ENCODE measurements at places on chromosomes 5 and 9. TPM values are rescaled to one million over a fixed set of nuclear protein-coding genes. Genes with fewer than 3 reads are reported as not detected.
A peak's percentile ranks its signal among the peaks of the same experiment; 100 is the strongest.

DNA sequence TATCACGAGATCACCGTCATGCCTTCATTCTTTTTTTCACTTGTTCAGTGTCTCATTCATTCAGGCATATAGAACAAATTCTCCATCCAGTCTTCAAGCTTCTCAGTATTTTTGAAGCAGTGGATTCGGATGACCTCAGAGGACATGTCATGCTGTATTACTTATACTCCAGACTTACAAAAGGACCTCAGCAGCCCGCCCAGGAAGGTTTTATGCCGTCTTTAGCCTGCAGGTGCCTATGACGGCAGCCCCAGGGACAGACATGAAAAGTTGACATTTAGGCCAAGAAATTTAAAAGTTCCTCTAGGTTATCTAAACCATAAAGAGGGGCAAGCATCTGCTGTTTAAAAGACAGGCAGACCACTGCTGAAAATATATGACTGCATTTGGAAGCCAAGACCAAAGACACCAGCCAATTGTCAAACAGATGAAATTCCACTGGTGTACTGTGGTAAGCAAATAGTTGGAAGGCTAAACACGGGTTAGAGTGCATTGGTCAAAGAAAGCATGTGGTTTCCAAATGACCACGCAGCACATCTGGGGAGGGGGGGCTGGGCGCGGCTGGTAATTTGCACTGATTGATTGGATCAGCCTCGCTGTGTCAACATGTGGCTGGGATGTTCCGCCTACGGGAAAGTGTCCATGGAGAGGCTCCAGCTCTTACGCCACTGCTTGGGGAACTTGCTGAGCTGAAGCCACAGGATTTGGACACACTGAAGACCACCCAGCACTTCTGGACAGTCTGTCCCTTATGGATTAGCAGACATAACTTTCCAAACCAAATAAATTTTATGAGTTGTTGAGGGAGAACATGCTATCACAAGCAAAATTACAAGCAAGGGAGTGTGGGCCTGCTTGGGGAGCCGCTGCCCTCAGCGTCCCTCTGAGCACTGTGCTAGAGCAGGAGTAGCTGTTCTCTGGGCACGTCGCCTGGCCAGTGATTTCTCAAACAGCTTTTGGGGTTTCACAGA is 173.6 kb downstream of the FANCC start:
- DNase-seq = no peak

The GFI1B gene
- not detected for polyA plus RNA-seq

DNA sequence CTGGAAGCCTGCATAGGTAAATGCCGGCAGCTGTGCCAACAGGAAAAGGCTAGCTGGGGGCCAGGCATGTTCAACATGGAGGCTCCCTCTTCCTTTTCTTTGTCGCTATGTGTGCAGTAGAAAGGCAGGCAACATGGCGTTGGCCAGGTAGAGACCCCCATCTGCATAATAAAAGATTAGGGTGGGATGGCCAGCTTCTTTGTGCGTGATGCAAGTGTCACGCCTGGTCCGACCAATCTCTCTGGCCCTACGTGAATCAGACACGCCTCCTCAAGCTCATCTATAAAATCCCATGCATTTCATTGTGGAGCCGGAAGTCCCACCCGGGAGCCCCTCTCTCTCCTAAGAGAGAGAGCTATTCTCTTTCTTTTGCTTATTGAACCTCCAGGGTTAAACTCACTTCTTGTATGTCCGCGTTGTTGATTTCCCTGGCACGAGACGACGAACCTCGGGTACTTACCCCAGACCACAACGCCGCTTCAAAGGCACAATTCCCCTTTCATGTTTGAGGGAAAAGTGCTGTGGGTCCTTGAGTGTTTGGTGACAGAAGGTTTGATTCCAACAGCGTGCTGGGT is 25.0 kb upstream of the C5orf47 start:
- DNase-seq = no peak

- DNase-seq = no peak
Observed at GRCh38 chr9:129624168-129624759, 1.7 kb upstream of the NTMT1 start.

The NCS1 gene
- 27.7 TPM for polyA plus RNA-seq

The NDST1 gene
- polyA plus RNA-seq = 11.7 TPM

The IL13 gene
- polyA plus RNA-seq = not detected

GRCh38 chr9:93567271-93567959 is 9.0 kb upstream of the PHF2 start:
- DNase-seq = no peak

DNA sequence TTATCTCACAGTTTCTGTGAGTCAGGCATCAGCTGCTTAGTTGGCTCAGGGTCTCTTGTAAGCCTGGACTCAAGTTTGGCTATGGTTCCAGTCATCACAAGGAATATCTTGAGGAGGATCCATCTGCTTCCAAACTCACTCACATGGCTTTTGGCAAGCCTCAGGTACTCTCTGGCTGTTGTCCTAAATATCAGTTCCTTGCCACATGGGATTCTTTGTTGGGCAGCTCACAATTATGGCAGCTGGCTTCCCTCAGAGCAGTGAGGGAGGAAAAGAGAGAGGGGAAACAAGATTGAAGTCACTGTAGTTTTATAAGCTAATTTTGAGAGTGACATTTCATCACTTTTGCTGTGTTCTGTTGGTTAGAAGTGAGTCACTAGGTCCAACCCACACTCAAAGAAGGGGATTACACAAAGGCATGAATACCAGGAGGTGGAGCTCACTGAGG is 144.5 kb downstream of the GCNT1 start:
- no peak for DNase-seq

- no peak for DNase-seq
Observed at GRCh38 chr9:121638399-121638798, 13.0 kb upstream of the DAB2IP start.

- no peak for DNase-seq
Observed at GRCh38 chr5:59615272-59615671, 278.3 kb downstream of the PDE4D start.

The PLEKHG4B gene
- 0.37 TPM for polyA plus RNA-seq

The C9orf72 gene
- polyA plus RNA-seq = 5.6 TPM

DNA sequence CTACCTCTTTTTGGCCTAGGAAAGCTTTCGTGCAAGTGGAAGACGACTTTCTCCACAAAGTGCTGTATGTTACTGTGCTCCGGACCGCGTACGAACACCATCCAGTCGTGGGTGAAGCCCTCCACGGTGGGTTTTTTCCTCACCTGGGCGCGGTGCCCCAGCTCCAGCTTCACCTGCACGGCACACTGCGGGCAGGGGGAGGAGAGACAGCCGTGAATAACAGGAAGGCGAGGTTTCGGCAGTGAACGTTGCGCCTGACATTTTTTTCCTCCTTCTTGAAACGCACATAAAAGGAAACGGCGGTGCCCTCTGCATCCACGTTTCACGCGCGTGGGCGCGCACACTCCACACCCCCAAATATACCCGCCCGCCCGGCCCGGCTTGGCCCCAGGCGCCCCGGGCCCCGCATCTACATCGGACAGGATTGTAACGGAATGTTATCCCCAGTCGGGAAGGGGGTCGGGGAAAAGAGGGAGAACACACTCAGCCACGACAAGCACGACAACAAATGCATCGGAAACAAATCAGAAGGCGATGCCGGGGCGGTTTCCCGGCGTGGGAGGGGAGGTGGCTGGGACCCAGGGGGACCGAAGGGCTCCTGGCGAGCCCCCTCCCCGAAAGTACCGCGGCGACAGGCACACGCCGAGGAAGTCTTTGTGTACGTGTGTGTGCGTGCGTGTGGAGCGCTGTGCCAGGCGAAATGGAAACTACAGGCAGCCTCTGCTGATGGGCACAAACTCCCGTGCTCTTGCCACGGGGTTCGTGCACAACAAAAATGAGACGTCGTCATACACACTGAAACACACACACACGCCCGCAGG is 1.4 kb downstream of the MLLT3 start:
- DNase-seq = peak; percentile 81

DNA sequence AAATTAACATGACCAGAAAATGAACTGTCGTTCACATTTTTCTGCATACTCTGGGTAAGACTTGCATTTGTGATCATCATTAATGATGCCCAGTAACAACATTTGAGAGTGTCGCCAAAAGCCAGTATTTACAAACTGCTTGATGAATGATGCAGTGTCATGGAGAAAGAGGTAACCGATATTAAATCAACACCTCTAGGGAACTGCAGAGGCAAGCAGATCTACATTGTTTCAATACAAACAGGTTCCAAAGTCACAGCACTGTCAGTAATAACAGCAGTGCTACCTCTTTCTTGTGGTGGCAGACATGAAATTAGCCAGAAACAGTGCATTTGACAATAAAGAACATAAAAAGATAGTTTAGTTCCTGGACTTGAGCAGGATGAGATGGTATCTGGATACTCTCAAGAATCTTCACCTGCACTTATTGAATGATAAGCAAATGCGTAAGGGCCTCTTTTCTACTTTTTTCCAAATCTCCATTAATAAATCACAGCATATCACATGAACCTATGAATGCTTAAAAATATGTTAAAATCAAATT is 456.6 kb downstream of the ARHGEF28 start:
- DNase-seq = no peak

The LRRTM2 gene
- polyA plus RNA-seq = not detected

DNA sequence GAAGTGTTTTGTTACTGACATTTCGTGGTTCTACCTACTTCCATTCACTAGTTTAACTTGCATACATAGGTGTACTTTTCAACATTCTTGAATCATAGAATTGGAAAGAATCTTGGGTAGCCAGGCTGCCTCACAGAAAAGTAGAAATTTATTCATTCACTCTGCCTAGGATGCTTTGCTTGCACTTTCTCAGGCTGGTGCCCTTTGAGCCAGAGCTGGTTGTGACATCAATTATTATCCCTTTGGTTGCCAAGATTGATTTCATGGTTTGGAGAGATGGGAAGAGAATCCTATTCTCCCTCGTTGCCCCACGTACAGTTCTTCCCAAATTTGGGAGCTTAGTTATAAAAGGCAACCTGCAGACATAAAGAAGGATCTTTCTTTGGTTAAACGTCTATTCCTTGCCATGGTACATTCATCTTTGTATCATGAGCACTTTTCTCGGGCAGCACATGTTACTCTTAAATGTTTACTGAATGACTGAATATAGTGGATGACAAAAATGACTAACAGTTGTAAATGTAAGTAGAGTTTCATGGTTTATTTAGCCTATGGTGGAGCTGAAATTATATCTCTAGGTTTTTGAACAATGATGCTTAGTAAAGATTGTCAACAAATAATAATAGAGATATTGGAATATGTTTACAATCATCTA is 195.5 kb downstream of the COMMD10 start:
- DNase-seq = no peak

- DNase-seq = peak; percentile 73
Observed at GRCh38 chr9:136311051-136312008, 7.4 kb upstream of the CCDC187 start.

The LHX3 gene
- polyA plus RNA-seq = not detected

- no peak for DNase-seq
Observed at GRCh38 chr5:119286511-119287488, 69.0 kb upstream of the TNFAIP8 start.

- no peak for DNase-seq
Observed at GRCh38 chr5:111719773-111720172, 37.2 kb downstream of the NREP start.

GRCh38 chr5:56529666-56530430 is 285.5 kb upstream of the MAP3K1 start:
- no peak for DNase-seq

Measured in kidney (tissue), 22 donors.